ENCODE measurements at places on chromosomes 4 and X.

DNA sequence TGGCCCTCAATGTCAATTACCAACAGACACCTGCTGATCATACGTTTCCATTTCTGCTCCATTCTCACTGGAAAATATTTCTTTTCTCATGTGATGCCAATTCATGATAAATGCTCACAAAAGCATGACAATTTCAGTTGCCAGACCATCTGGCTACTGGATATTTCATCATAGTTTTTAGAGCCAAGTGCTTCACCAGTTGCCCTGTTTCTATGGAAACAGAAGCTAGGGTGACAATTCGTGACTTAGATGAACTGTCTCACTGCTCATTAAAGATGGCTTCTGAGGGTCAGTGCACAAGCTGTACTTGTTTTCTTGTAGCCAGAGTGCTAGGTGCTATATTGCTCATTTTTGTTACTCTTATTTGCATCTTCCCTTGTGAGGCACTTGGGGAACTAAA lies 184.9 kb downstream of the COMMD8 start:
- no peak for DNase-seq

- no peak for DNase-seq
These were observed 835 bp upstream of the NFKB1 start for GRCh38 chr4:102500352-102500695.

DNA sequence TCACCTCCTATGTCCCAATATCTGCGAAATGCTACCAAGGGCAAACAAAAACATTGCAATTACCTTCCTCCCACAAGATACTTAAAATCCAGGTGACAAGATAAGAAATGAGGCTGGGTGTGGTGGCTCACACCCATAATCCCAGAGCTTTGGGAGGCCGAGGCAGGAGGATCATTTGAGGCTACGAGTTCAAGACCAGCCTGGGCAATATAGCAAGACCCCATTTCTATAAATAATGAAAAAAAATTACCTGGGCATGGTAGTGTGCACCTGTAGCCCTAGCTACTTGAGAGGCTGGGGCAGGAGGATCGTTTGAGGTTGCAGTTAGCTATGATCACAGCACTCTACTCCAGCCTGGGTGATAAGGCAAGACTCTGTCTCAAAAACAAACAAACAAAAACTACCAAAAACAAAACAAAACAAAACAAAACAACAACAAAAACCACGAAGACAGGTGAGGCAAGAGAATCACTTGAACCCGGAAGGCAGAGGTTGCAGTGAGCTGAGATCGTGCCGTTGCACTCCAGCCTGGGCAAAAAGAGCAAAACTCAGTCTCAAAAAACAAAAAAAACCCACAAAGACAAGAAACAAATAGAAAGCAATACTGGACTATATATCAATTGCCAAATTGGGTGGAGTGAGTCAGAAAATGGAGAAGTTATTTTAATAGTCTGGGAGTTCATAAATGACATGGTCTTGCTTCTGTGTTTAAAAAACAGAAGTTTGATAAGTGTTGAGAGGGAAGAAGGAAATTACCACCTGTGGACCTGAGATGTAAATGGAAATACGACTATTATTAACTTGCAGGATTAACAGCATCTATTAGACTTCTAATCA lies 176.5 kb downstream of the FBXW7 start:
- DNase-seq, result no peak

DNA sequence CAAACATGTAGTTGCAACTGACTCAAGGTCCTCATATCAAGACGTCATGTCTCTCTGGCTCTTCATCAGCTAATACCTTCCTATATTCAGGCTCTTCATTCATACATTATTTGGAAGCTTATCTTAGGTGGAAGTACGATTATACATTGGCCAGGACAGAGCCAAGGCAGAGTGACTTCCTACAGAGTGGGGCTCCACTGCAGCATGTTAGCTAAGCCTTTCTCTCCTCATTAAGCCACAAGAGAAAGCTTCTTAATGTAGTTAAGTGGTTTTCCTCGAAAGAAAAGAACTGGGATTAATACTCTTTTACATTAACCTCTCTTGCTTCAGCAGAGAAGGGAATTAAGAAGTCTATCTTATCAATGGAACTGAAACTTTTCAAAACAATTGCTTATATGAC lies 15.0 kb downstream of the C4orf33 start:
- no peak for DNase-seq

- DNase-seq, result no peak
These were observed 190.1 kb downstream of the ZNF330 start for GRCh38 chr4:141410839-141411238.

- no peak for DNase-seq
These were observed 200.4 kb downstream of the ARAP2 start for GRCh38 chr4:36043901-36044300.

GRCh38 chr4:102637391-102637790 lies 123.4 kb downstream of the MANBA start:
- no peak for DNase-seq

- no peak for DNase-seq
These were observed 7.7 kb downstream of the GPR50 start for GRCh38 chrX:151183912-151184565.

- DNase-seq, result no peak
These were observed 3.1 kb downstream of the ZGRF1 start for GRCh38 chr4:112633477-112634235.

DNA sequence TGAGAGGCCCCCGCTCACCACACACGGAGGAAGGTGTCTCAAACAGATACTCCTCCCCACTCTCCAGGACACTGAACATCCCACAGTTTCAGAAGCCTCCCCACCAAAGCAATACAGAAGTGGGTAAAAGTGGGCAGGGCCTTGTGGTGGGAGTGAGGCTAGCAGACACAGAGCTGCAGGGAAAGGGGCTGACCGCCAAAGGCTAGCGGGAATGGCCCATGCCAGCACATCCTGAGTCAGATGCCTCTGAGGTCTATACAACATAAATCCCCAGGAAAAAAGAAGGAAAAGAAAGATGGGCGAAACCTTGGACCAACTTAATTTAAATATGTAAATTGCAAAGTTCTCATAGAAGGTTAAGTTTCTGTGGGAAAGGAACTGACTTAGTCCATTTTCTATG lies 21.9 kb upstream of the ARHGAP10 start:
- DNase-seq, result no peak

GRCh38 chr4:184657144-184657543 lies 7.6 kb downstream of the PRIMPOL start:
- DNase-seq, result no peak

DNA sequence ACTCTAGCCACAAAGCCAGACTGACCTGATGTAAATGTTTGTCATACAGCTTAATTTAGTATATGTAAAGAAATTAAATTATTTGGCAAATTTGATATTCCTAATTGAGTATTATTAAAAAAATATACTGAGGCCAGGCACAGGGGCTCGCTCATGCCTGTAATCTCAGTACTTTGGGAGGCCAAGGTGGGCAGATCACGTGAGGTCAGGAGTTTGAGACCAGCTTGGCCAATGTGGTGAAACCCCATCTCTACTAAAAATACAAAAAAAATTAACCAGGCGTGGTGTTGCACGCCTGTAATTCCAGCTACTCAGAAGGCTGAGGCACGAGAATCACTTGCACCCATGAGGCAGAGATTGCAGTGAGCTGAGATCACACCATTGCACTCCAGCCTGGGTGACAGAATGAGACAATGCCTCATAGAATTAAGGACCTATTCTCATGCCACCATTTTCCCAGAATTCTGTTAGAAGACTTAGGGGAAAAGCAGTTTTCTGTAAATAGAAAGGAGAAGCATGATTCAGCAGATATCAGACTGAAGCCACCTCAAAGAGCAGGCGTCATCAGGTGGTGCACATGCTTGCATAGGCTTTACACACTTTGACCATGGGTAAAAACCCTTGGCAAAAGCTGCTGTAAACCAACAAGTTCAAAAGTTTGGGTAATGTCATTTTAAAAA lies 6.1 kb downstream of the UBQLN2 start:
- DNase-seq, result no peak

- no peak for DNase-seq
These were observed 36.1 kb upstream of the INPP4B start for GRCh38 chr4:142882159-142882558.

DNA sequence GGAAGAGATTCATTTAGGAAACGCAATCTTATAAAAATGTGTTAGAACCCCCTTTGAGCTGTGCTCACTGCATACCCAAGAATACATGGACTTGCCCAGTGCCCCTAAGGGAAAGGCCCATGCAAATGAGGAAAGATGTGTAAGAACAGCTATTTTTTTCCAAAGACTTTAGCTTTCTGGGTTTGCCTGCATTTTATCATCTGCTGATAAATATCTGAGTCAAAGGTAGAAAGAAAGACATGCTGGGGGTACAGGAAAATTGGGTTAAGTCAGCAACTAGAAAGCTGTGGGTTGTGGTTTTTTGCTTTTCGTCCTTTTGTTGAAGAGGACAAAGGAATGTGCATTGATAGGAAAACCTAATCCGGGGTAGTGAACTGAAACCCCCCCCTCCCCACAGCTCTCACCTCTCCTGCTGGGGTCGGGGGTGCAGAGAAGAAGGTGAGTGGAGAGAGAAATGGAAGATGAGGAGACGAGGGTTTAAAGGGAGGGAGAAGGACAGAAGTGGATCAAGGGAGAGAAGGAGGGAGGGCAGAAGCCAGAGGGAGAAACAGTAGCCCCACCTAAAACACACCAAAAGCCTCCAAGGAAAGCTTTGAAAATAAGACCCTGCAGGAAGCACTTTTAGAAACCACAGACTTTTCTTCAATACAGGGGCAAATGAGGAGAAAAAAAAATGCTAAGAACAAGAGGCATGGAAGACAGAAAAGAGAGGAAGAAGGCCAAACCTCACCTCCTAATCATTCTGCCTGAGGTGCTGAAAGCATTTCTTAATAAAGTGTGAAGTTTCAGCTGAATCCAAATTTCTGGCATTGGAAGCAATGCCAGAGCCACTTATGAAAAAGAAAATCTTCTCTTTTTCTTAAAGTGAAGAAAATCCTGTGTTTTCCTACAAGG lies 49.3 kb downstream of the KDR start:
- DNase-seq, result no peak

DNA sequence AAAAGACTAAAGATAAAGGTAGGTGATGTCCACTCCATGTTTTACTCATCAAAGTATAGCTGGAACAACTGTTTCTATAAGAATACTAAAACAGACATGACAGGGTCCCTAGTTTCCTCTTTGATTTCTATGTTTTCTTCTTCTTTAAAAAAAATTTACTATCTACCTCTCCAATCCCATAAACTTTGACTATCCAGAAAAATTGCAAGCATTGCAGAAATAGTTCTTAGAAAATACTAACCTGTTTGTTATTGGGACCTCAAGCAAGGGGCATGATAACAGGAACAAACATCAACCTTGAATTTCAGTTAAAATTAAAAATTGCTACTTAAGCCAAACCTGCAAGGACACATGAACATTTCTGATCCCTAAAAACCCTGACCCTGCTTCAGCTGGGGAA lies 1226.5 kb downstream of the C4orf33 start:
- no peak for DNase-seq

DNA sequence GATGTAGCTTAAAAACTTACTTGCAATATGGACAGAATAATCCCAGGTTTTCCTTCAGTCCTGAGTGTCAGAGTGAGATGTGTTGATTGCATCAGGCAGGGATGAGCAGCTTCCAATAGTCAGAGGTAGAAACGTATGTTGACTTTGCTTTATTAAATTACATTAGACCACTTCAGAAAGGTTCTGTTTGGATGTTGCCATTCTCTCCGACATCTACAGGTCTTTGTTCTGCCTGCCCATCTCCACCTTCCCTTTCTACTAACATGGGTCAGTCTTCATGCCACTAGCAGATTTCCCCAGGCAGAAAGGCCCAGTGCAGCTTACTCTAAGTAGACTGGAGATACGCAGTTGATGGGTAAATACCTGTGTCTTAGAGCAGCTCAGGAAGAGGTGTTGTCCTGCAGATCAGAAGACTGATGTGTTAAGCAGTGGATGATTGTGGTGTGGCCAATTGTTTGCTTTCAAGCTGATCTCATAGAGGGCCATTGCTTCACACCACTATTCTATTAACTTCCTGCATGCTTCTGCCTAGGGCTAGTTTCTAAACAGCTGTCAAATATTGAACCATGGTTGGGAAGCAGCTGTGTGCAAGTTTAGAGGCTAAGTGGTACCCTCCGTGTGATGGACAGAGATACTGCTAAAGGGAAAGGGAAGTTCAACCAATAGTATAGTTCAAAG lies 1.8 kb downstream of the FRMPD4 start:
- DNase-seq, result no peak

DNA sequence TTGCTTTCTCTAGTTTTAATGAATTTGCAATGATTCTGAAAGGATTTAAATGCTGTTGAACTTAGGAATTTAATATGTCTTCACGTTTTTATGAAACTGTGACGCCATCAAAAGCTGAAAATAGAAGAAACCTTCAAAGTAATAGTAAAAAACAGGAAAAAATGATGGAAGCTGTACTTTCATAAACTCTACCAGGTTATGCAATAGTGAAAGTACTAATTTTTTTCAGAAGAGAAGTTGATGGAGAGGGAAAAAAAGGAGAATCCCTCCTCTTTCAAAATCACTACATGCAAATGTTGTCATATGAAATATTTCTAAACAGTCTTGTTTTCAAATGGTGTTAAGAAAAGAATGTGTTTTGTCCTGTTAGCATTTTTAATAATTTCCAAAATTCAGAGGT lies 73.6 kb downstream of the ZNF330 start:
- DNase-seq, result no peak

- DNase-seq, result no peak
These were observed 256.2 kb downstream of the BCOR start for GRCh38 chrX:39841604-39842003.
